ENCODE measurements at places on chromosomes 16 and 17.
A peak's percentile ranks its signal among the peaks of the same experiment; 100 is the strongest.

- DNase-seq, result peak; percentile 98
Measured at GRCh38 chr16:68237243-68238028, 1.5 kb upstream of the ESRP2 start.

- no peak for DNase-seq
Measured at GRCh38 chr16:67463059-67463458, 17.9 kb downstream of the ATP6V0D1 start.

DNA sequence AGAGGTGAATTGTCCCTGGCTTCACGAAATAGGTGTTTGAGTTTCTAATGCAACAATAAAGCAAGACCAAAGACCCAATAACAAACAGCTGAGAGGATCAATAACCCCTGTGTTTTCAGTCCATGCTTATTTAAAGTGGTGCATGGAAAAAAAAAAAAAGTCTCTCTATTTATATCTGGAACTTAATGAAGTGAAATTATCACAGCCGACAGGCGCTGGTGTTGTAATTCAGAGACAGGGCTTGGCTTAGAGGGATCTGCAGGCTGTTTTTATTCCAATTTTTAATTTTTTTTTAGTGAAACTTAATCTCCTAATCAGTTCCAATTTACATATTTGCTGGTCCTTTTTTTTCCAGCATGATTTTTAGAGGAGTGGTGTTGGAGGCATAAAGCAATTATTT is 858.2 kb upstream of the SOX9 start:
- DNase-seq, result no peak

- DNase-seq, result no peak
Measured at GRCh38 chr16:53131050-53131362, 76.2 kb downstream of the CHD9 start.

- DNase-seq, result peak; percentile 83
Measured at GRCh38 chr17:47810200-47810821, 11.3 kb downstream of the OSBPL7 start.

DNA sequence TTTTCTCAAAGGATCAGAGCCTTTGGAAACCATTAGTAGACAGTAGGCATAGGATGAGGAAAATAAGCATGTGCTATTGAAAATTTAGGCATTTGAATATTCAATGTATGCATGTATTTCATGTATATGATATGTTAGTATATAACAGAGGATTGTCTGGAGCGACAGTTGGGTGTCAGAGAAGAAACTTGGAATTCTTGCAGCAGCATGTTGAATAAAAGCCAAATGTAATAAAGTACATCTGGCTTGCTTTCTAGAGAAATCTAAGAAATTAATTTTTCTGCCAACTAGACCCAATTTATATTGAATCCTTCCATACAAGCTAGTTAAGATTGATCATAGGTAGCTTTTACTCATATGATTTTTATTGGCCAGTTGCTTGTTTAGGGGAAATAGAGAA is 578.8 kb downstream of the CDH11 start:
- DNase-seq, result no peak

DNA sequence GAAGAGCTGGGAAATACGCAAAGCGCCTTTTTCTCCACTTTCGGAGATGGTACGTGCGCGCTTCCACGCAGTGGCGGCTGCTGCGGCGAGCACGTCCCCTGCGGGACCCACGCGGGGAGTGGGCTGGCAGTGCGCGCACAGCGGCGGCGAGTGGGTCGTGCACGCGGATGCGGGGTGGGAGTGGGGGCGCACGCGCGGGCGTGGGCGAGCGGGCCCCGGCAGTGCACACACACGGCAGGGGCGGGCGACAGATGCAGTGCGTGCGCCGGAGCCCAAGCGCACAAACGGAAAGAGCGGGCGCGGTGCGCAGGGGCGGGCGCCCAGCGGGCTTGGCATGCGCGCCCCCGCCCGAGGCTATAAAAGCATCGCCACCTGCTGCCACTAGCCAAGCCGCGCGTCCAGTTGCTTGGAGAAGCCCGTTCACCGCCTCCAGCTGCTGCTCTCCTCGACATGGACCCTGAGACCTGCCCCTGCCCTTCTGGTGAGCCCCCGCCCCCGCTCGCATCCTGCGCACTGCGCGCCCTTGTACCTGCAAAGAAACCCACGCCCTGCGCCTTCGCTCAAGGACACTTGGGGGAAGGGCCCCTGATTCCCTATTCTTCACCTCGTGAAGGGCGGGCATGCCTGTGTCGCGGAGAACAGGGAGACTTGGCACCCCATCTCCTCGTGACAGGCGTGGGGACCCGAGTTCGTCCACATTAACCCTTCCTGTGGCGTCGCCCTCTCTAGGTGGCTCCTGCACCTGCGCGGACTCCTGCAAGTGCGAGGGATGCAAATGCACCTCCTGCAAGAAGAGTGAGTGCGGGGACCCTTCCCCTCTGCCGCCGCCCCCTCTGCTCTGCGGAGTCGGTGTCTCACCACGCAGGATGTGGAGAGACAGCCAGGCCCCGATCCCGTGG is at the start of gene MT3:
Gene MT3 (plus strand): TSS at position 388 of the 899 bp plus-strand sequence. CDS start 63 bp downstream, at position 451.
- no peak for DNase-seq

DNA sequence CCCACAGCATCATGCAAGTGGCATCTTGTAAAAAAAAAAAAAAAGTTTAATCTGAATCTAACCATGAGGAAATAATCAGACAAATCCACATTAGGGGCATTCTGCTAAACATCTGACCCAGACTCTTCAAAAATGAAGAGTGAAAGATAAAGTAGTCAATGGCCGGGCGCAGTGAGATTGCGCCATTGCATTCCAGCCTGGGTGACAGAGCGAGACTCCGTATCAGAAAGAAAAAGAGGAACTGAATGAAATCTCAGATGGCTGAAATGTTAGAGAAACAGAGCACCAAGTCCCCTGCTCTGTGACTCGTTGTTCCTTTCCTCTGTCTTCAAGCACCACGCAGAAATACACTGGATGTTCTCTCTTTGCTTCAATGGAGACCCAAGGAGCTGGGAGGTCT is 12.7 kb upstream of the RNF135 start:
- DNase-seq, result peak; percentile 19

GRCh38 chr17:4971826-4972225 is 4.2 kb upstream of the SPAG7 start:
- DNase-seq, result no peak

DNA sequence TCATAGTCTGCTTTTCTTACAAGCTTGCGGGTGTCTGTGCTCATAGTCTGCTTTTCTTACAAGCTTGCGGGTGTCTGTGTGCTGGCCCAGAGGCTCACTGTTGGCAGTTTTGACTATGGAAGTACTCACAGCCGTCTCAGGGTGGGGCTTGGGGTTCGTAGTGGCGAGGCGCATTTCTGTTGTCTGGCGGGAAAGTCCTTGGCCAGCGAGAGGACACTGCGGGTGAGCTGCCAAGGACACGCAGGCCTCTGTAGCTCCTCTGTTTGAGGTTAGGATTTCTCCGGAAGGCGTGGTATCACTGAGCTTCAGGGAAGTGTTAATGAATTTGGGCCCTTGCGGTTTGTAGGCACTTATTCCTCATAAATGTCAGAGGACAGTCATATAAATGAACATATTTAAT is 13.5 kb downstream of the TBCD start:
- no peak for DNase-seq

DNA sequence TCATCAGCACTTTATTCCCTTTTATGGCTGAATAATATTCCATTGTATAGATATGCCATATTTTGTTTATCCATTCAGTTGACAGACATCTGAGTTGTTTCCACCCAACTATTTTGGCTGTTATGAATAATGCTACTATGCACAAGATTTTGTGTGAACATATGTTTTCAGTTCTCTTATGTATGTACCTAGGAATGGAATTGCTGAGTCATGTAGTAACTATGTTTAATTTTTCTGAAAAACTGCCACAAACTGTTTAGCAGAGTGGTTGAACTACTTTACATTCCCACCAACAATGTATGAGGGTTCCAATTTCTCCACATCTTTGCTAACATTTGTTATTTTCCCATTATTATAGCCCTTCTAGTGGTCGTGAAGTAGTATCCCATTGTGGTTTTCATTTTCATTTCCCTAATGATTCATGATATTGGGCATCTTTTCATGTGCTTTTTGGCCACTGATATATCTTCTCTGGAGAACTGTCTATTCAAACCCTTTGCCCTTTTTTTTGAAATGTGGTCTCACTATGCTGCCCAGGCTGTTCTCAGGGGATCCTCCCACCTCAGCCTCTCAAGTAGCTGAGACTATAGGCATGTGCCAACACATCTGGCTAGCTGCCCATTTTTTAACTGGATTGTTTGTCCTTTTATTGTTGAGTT is 26.3 kb downstream of the SMURF2 start:
- DNase-seq, result peak; percentile 82

- no peak for DNase-seq
Measured at GRCh38 chr16:84628226-84628731, 10.4 kb upstream of the COTL1 start.

- DNase-seq, result no peak
Measured at GRCh38 chr17:65690626-65691310, 129.3 kb upstream of the AXIN2 start.

GRCh38 chr16:57123216-57123973 is 31.0 kb downstream of the CPNE2 start:
- DNase-seq, result peak; percentile 23
